Pulmonary artery endothelial cell (primary cell): ENCODE measurements at places on chromosomes 2 and 18.

GRCh38 chr18:8367217-8367988 is 241.8 kb upstream of the RAB12 start:
- DNase-seq: no peak

DNA sequence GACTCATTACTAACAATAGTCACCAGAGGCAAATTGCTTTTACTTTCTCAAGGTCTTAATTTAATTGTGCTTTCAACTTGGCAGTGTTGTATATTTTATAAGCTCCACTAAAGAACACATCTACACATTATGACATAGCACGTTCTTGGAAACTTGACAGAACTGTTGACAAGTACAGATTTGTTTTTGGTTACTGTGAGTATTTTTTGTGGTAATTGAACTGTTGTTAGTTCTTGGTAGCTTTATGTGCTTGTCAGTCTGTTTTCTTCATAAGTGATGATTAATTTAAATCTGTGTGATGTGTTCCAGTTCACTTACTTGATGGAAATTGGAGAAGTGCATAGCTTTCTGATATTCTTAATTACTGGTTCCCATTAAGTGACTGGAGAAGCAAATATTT is 63.9 kb downstream of the COMMD1 start:
- no peak for DNase-seq

DNA sequence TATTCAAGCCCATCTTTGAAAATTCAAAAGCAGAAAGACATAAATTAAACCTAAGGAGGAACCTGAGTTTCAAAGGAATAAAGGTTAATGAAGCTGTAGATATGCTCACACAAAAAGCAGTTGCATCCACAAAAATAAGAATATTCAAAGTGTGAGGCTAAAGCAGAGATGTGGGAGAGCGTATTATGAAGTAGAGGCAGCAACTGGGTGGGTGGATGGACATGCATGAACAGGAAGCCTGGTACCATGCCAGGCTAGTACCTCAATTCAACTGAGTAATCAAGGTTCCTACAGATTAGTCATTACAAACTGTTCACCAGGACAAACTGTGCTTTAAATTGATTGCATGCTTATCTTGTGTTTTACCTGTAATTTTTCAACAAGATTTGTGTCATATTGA is 330.0 kb upstream of the PKDCC start:
- no peak for DNase-seq

GRCh38 chr2:8123464-8123863 is 558.4 kb upstream of the ID2 start:
- no peak for DNase-seq

GRCh38 chr18:48592540-48593171 is 53.8 kb downstream of the CTIF start:
- DNase-seq: no peak

GRCh38 chr2:79179036-79179435 is 19.5 kb upstream of the REG3A start:
- DNase-seq: no peak

DNA sequence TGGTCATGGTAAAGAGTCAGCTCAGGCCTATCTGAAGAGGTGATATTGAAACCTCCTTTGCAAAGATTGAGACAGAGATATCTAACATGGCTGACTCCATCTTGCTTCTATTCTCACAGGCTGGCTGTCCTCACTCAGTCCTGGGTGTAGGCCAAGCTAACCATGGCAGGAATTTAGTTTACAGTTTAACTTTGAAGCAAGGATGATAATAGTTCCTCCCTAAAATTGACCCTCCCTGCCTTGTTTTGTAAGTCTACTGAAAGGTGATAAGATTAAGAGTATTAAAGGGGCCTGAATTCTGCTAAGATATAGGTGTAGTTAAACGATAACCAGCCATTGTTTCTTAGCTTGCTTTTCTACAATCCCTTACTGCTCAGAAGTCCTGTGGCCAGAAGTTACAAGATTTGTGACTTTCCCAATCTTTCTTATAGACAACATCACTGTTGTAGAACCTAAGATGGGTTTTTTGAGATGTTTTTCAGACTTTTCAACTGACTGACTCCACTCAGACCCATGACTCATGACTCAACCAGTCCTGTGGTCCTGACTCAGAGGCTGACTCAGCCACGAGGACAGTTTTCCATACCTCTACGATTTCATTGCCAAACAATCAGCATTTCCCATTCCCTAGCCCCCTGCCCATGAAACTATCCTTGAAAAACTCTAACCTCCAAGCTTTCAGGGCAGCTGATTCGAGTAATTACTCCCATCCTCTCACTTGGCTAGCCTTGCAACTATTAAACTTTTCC is 195.7 kb upstream of the SESTD1 start:
- peak; percentile 32 for DNase-seq

DNA sequence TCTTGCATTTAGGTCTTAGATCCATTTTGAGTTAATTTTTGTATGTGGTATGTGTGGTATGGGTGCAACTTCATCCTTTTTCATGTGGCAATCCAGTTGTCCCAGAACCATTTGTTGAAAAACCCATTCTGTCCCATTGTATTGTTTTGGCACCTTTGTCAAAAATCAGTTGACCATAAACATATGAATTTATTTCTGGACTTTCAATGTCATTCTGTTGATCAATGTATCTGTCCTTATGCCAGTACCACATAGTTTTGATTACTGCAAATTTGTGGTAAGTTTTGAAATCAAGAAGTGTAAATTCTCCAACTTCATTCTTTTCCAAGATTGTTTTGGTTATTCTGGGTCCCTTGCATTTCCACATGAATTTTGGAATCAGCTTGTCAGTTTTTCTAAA is 16.6 kb upstream of the ZNF396 start:
- no peak for DNase-seq

GRCh38 chr2:234029150-234029733 is 21.3 kb upstream of the SPP2 start:
- DNase-seq: no peak

DNA sequence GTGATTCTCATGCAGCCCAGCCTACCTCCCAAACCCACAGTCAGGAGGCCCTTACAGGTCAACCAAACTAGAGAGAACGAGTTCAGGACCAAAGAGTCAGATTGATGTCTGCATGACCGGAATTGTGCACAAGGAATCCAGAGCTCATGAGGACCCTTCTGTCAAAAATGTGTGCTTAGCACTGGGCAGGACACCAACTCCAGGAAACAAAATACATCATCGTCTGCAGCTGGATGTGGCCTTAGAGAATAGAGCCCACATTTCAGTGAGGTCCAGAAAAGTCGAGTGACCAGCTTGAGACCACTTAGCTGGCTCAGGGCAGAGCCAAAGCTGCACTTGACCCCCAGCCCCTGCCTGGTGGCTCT is 3.2 kb downstream of the TNS1 start:
- DNase-seq: no peak

DNA sequence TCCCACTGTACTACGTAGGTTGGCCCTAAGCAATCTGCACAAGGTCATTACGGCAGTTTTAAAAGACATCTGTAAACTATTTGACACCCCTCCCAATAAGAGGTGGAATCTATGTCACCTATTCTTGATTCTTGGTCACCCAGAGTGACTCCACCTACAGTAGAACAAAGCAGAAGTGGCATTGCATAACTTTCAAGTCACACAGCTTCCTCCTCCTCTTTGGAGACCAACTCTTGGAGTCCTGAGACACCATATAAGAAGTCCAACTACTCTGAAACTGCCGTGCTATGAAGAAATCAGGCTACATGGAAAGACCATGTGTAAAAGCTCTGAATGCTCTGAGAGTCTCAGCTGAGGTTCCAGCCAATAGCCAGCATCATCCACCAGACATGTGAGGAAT is 253.5 kb upstream of the CDH20 start:
- no peak for DNase-seq

DNA sequence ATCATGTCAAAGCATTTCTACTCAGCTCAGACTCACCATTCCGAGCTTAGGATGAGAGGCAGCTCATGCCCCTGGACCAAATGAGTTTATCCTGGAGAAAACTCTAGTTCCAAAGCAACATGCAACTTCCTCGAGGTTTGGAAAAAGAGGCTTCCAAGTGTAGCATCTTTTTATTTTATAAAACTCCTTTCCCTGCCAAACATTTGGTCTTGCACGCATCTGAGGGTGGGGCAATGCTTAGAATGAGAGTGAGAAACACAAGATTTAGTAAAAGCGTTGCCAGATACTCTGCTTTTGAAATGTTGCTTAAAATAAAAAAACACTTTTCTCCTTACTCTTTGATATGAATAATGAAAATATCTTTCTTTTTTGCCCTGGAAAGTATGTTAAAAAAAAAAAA is 151.5 kb downstream of the NCKAP5 start:
- DNase-seq: no peak

- DNase-seq: no peak
Measured at GRCh38 chr18:34773961-34774766, 64.1 kb downstream of the DTNA start.

DNA sequence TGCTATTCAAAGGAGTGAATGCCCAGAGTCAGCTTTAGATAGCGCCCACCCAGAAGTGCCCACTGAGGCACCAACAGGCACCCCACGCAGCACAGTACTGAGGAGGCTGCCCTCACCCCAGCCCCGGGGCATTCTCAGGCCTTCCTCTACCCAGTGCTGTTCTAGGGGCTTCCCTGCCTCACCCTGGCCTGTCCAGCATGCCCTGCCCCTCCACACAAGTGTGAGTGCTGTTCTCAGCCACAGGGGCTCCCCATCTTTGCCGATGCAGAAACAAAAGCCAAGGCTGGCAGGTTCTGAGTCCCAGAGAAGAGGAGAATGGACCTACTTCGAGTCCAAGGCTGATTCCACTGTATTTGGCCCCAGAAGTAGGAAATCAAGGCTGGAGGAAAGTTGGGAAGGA is 15.8 kb downstream of the BIN1 start:
- DNase-seq: no peak

GRCh38 chr2:8527676-8528075 is 154.2 kb upstream of the ID2 start:
- DNase-seq: no peak

DNA sequence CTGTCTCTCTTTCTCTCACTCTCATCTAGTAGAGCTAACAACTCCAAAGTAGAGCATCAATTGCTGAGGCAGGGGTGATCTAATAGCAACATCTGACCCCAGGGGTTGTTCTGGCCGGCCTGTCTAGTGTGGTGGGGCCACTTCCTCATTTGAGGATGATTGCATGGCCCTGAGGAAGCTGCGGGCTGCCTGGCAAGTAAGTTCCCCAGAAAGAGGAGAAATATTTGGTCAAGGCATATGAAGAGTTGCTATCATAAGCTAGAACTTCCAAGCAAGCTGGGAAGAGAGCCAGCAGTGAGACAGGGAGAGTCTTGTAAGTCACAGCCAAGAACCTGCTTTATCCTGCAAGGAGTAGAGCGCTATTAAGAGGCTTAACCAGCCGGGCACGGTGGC is 50.8 kb upstream of the TMEM87B start:
- no peak for DNase-seq

- no peak for DNase-seq
Measured at GRCh38 chr2:54122939-54123338, 7.5 kb downstream of the ACYP2 start.
